ENCODE measurements at places on chromosomes 2 and 18. TPM values are rescaled to one million over a fixed set of nuclear protein-coding genes. Genes with fewer than 3 reads are reported as not detected.

DNA sequence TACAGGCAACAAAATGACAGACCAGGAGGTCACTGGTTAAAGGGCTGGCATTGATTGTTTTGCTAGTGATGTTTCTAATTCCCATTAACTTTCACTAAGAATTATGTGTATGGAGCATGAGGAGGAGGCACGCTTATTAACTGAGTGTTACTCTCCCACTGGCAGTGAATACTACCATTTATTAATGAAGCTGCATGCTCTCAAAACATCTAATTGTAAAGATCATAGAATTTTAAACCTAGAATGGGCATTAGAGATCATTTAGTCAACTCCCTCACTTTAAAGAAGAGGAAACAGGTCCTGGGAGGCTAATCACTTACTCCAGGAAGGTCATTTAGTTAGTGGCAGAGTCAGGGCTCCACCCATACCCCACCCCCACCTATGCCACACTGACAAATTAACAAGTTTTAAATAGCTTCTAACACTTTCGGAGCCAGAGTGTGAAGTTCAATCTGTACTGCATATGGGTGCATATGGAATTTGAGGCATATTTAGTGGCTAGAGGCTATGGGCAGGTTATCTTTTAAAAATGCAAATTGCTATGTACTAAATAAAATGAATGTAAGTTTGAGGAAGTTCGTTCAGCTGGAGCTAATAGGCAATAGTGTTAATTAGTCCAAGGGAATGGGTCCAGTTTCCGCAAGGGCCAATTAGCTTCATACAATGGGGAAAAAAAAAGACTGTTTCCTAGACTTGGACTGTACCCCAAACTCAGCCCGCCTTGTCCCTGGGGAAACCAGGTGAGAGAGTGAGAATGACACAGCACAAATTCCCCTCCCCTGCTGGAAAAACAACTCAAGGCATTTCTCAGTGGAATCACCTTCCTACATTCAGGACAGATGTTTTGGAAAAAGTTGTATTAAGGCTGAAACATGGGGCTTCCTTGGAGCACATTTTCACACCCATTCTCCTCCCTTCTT is 178.8 kb downstream of the ICOS start:
- H3K27ac ChIP-seq = no peak overlapping the region
- H3K4me3 ChIP-seq = no peak overlapping the region
- H3K36me3 ChIP-seq = no peaks in the 10 kb centered on the region
- peaks cover 3% of the 10 kb centered on the region for H3K27me3 ChIP-seq
- no peak for DNase-seq
- H3K4me1 ChIP-seq = peaks cover 19% of the 10 kb centered on the region

- no peaks in the 10 kb centered on the region for H3K4me1 ChIP-seq
- no peak overlapping the region for H3K4me3 ChIP-seq
- no peaks in the 10 kb centered on the region for H3K36me3 ChIP-seq
These were observed 948.7 kb downstream of the TSN start for GRCh38 chr2:122704109-122704563.

- H3K4me3 ChIP-seq = no peak overlapping the region
- H3K4me1 ChIP-seq = no peaks in the 10 kb centered on the region
- no peak overlapping the region for H3K27ac ChIP-seq
- no peak for DNase-seq
- H3K36me3 ChIP-seq = no peaks in the 10 kb centered on the region
These were observed 268.5 kb downstream of the SATB2 start for GRCh38 chr2:199189229-199189628.

Gene TCF4
- 0.47 TPM for total RNA-seq

GRCh38 chr2:67399831-67400489 is 2.8 kb downstream of the ETAA1 start:
- H3K27ac ChIP-seq = no peak overlapping the region
- H3K4me1 ChIP-seq = peaks cover 6% of the 10 kb centered on the region
- DNase-seq = no peak
- H3K36me3 ChIP-seq = no peaks in the 10 kb centered on the region

GRCh38 chr2:164826293-164827243 is 15.1 kb downstream of the COBLL1 start:
- no peak overlapping the region for H3K4me3 ChIP-seq
- no peak overlapping the region for H3K27ac ChIP-seq
- H3K27me3 ChIP-seq = no peaks in the 10 kb centered on the region

GRCh38 chr2:41151746-41152145 is 699.9 kb upstream of the SLC8A1 start:
- H3K27me3 ChIP-seq = no peaks in the 10 kb centered on the region
- no peak overlapping the region for H3K4me3 ChIP-seq
- no peaks in the 10 kb centered on the region for H3K36me3 ChIP-seq
- DNase-seq = no peak

DNA sequence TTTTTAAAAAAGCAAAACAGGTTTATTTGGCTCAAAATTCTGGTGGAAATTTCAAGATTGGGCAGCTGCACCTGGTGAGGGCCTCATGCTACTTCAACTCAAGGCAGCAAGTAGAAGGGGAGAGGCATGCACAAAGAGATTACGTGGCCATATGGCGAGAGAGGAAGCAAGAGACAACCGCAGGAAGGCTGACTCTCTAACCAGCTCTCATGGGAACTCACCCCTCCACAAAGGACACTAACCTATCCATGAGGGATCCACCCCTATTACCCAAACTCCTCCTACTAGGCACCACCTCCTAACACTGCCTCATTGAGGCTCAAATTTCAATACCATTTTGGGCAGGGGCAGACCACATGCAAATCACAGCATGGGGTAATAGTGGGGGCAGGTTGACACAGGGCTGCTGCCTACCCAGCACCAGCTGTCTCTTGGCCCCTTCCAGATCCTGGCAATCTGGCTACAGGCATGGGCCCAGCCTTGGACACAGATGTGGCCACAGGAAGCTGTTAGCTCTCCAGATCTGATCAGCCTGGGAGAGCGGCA is 2.0 kb upstream of the CAPN10 start:
- peaks cover 5% of the 10 kb centered on the region for H3K36me3 ChIP-seq
- DNase-seq = peak; percentile 26
- peaks cover 45% of the 10 kb centered on the region for H3K4me1 ChIP-seq
- no peaks in the 10 kb centered on the region for H3K27me3 ChIP-seq
- no peak overlapping the region for H3K27ac ChIP-seq

DNA sequence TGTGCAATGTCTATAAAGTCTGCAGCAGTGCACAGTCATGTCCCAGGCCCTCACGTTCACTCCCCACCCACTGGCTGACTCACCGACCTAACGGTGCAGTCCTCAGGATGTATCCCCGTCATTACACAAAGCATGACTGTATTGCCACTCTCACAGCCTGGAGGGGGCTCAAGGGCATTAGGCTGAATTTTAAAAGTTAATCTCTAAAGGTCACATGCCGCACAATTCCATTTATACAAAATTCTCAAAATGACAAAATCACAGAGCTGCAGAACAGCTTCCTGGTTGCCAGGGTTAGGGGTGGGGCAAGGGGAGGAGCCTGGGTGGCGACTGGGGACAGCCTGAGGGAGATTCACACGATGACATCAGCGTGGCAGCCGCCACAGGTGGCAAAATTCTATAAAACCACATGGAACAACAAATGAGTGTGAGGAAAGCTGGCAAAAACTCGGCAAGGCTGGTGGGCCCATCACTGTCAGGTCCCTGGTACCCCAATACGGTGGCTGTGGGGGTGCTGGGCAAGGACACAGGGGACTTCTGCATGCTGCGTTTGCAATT is 97.6 kb downstream of the NDUFA10 start:
- no peaks in the 10 kb centered on the region for H3K27me3 ChIP-seq
- peak overlapping the region; percentile 44 for H3K27ac ChIP-seq
- peak overlapping the region; percentile 51 for H3K4me3 ChIP-seq
- H3K4me1 ChIP-seq = no peaks in the 10 kb centered on the region
- DNase-seq = peak; percentile 77

GRCh38 chr2:181937473-181937872 is 45.9 kb downstream of the ITPRID2 start:
- no peak overlapping the region for H3K4me3 ChIP-seq
- H3K36me3 ChIP-seq = no peaks in the 10 kb centered on the region
- no peaks in the 10 kb centered on the region for H3K4me1 ChIP-seq
- no peaks in the 10 kb centered on the region for H3K27me3 ChIP-seq
- H3K27ac ChIP-seq = no peak overlapping the region
- no peak for DNase-seq

- DNase-seq = no peak
- H3K4me1 ChIP-seq = no peaks in the 10 kb centered on the region
- no peak overlapping the region for H3K4me3 ChIP-seq
- H3K36me3 ChIP-seq = no peaks in the 10 kb centered on the region
- no peaks in the 10 kb centered on the region for H3K27me3 ChIP-seq
These were observed 7.1 kb upstream of the EML6 start for GRCh38 chr2:54716375-54716774.

DNA sequence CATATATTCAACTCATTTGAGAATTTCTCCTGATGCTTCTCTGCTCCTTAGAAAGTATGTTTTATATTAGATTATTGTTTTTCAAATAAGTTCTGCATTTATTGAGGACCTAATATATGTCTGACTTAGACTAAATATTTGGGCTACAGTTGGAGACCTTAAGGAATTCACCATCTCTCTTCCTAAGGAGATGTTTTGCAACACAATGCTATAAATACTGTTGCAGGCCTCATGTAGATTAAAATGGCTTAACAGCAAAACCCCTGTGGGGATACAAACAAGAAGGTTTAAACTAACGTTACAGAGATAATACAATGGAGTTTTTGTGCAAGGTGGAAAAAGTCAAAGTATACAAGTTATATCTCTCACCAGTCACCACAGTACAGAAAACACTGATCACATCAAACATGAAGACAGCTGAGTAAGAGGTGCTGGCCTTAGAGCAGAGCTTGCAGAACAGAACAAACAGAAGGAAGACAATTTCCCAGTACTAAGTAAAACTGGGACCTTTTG is 20.1 kb upstream of the BMPR2 start:
- no peaks in the 10 kb centered on the region for H3K27me3 ChIP-seq
- H3K27ac ChIP-seq = no peak overlapping the region
- H3K36me3 ChIP-seq = no peaks in the 10 kb centered on the region
- no peak overlapping the region for H3K4me3 ChIP-seq
- no peak for DNase-seq

DNA sequence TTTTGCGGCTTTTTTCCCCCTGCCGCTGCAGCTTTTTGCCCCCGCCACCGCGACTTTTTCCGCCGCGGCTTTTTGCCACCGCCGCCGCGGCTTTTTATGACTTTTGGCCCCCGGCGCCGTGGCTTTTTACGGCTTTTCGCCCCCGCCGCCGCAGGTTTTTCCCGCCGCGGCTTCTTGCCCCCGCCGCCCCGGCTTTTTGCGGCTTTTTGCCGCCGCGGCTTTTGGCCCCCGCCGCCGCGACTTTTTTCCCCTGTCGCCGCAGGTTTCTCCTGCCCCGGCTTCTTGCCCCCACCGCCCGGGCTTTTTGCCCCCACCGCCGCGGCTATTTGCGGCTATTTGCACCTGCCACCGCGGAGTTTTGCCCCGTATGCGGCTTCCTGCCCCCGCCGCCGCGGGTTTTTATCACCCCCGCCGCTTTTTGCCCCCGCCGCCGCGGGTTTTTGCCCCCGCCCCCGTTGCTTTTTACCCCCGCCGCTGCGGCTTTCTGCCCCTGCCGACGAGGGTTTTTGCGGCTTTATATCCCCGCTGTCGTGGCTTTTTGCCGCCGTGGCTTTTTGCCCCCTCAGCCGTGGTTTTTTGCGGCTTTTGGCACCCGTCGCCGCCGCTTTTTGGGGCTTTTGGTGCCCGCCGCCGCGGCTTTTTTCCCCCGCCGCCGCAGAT is 2750.9 kb downstream of the RPIA start:
- peaks cover 3% of the 10 kb centered on the region for H3K27me3 ChIP-seq
- H3K36me3 ChIP-seq = no peaks in the 10 kb centered on the region
- no peak overlapping the region for H3K27ac ChIP-seq
- DNase-seq = peak; percentile 7
- H3K4me3 ChIP-seq = no peak overlapping the region
- H3K4me1 ChIP-seq = no peaks in the 10 kb centered on the region

DNA sequence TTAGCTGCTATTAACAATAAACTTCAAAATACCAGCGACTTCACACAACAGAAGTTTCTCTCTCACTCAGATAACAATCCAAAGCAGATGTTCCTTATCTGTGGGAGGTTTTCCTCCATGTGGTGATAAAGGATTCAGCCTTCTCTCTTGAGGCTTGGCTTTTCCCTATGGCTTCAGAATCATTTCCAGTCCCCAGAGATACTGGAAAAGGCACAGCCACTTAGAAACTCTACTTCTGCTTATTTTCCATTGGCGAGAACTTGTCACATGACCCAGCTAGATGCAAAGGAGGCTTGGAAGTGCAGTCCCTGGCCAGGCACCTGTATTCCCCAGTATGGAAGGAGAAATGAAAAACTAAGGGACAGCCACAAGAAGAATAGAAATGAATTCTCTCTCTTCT is 344.8 kb downstream of the MTX2 start:
- H3K36me3 ChIP-seq = no peaks in the 10 kb centered on the region
- H3K4me3 ChIP-seq = no peak overlapping the region
- no peaks in the 10 kb centered on the region for H3K4me1 ChIP-seq
